ENCODE measurements at places on chromosomes 6 and 20. TPM values are rescaled to one million over a fixed set of nuclear protein-coding genes. Genes with fewer than 3 reads are reported as not detected.

The HMGA1 gene
- total RNA-seq = 100 TPM

The PRKN gene
- 1.1 TPM for total RNA-seq

The HS3ST5 gene
- not detected for total RNA-seq

The TAPBP gene
- total RNA-seq = 63.7 TPM

The RNF182 gene
- not detected for total RNA-seq

The PACSIN1 gene
- not detected for total RNA-seq

The FOXS1 gene
- not detected for total RNA-seq

The HLA-G gene
- total RNA-seq = not detected

The NSFL1C gene
- 28.0 TPM for total RNA-seq

The C20orf144 gene
- total RNA-seq = not detected

The GCM1 gene
- total RNA-seq = not detected

The SPINT3 gene
- not detected for total RNA-seq

The FANCE gene
- total RNA-seq = 2.6 TPM

The CDH26 gene
- 0.32 TPM for total RNA-seq

The KCNB1 gene
- 0.18 TPM for total RNA-seq

The LY6G6C gene
- not detected for total RNA-seq

The NOL7 gene
- 50.7 TPM for total RNA-seq

The BNIP5 gene
- total RNA-seq = not detected

The CTCFL gene
- total RNA-seq = not detected

The HLA-DOA gene
- not detected for total RNA-seq

The APOM gene
- not detected for total RNA-seq

The GUCA1A gene
- total RNA-seq = not detected

The BPIFB1 gene
- total RNA-seq = not detected

The SPATA25 gene
- total RNA-seq = not detected

The TNNC2 gene
- total RNA-seq = not detected

The TRIM26 gene
- 34.8 TPM for total RNA-seq

The ZNF391 gene
- total RNA-seq = 1.3 TPM

The HDGFL1 gene
- total RNA-seq = not detected

The HLA-DMB gene
- total RNA-seq = not detected

The ANKRD6 gene
- 6.2 TPM for total RNA-seq

The NRSN1 gene
- not detected for total RNA-seq

The FGD2 gene
- not detected for total RNA-seq
